HS-27A (cell line): ENCODE measurements at places on chromosomes 7 and 10.
A peak's percentile ranks its signal among the peaks of the same experiment; 100 is the strongest.

DNA sequence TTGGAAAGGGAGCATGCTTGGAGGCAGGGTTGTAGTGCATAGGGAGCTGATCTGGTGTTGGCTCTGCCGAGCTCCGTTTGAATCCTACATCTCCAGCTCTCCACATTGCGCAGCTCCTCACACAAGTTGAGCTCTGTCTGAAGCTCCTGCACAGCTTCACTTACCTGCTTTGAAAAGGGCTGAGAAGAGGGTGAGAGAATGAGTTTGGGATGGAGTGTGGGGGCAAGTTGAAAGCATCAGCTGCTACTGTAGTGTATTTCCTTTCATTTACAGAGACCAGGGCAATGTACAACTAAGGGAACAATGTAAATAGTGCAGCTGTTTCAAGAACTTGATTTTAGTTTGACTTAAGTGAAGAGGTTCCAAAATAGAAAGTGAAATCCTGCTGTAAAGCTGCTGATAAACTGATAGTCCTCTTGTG lies 88.5 kb downstream of the VTI1A start:
- DNase-seq = no peak

DNA sequence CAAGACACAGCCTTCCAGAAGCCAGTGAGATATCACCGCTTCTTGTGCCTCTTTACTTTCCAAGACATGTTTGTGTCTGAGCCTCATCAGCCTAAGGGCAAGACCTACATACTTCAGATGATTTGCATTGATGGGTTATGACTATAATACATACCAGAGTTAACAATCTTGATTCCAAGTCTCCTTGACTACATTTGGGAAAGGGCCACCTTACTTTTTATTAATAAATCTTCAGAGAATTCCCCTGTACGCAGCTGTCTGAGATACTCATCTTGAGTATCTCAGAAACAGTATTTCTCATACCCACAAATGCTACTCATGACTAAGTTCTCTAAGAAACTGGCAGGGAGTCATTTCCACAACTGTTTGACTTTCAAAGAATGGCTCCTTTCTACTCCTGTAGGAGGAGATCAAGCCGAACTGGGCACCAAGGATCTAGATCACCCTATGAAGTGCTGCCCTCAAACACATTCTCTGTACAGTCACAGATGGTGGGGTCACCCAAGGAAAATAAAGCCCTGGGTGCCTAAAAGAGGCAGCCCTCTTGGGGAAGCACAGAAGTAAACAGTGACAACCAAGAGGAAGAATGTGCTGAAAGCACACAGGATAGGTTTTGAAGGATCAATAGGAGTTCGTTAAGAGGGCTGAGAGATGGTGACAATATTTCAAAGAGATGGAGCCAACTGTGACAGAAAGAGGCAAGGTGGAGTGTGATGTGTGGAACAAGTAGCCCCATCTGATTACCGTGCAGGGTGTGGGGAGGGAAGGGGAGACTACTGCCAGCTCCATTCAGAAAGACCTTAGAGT lies 138.9 kb downstream of the JAZF1 start:
- DNase-seq = peak; percentile 84

DNA sequence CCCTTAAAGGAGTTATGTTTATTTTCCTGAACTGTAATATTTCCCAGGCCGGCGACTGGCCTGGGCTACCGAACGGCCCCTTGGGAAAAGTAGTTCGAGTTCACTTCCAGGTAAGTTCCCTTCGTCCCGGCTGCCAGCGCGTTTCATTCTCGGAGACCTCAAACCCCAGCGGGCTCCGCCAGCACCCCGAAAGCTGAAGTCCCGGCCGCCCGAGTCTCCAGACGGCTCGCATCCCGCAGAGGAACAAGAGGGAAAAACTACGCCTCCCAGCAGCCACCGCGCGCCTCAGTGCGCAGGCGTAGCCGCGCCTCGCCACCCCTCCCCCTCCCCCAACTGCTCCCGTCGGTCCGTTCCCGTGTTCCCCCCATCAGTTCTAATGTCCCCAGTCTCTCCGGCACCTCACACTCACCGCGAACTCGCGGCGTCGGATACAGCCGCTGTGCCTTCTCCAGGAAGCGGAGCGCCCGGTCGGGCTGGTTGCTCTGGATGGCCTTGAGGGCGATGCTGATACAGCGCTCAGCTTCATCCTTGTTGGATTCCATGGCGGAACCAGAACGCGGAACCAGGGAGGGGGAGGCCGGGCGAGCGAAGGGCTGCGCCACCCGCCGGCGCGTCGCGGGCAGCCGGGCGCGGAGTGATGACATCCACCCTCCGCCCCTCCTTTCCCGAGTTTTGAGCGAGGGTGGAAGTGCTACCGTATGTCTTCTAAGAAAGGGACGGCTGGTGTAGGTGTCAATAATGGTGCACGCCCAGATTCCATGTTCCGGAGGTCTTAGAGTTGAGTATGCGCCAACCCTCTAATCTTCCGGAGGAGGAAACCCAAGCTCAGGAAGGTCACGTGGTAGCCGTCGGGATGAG lies at the start of gene DNAJB12:
TSS of gene DNAJB12 (minus strand) at position 564 of the 858 bp plus-strand sequence. CDS start at position 542, 22 bp downstream.
- peak; percentile 80 for DNase-seq

GRCh38 chr10:37439826-37440225 lies 314.4 kb downstream of the ANKRD30A start:
- no peak for DNase-seq

- DNase-seq = no peak
Observed at GRCh38 chr7:107530751-107531150, 33.0 kb downstream of the COG5 start.

DNA sequence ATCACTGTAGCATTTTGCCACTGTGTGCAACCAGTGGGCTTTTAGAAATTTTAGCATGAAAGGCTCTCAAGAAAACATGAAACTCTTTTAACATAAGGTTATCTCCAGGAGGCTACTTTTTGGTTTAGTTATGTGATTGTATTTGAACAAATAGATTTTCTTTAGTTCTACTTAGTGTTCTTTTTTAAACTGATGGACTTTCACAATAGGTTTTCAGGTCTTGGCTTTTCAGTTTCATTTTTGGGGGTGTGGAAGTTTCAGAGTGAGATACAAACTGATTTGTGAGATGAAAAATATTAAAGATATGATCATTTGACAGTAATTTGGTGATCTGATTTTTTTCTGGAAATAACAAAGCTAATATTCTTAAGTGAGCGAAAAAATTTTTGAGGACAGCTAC lies 344.1 kb downstream of the PHF14 start:
- DNase-seq = no peak

GRCh38 chr7:43727003-43727402 lies 2.3 kb downstream of the COA1 start:
- DNase-seq = no peak

GRCh38 chr10:93245779-93246178 lies 172.1 kb downstream of the CYP26A1 start:
- no peak for DNase-seq

DNA sequence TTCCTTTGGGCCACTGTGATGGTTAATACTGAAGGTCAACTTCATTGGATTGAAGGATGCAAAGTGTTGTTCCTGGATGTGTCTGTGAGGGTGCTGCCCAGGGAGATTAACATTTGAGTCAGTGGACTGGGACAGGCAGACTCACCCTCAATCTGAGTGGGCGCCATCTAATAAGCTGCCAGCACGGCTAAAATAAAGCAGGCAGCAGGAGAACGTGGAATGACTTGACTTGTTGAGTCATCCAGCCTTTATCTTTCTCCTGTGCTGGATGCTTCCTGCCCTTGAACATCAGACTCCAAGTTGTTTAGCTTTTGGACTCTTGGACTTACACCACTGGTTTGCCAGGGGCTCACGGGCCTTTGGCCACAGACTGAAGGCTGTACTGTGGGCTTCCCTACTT lies 1046.9 kb downstream of the TYW1 start:
- no peak for DNase-seq
